NK-92 treated with Interleukin-12 subunit alpha and Interleukin-12 subunit beta, amount 100 ng/mL, for 24 hours (cell line): ENCODE measurements at places on chromosomes 2 and 18.
A peak's percentile ranks its signal among the peaks of the same experiment; 100 is the strongest.

DNA sequence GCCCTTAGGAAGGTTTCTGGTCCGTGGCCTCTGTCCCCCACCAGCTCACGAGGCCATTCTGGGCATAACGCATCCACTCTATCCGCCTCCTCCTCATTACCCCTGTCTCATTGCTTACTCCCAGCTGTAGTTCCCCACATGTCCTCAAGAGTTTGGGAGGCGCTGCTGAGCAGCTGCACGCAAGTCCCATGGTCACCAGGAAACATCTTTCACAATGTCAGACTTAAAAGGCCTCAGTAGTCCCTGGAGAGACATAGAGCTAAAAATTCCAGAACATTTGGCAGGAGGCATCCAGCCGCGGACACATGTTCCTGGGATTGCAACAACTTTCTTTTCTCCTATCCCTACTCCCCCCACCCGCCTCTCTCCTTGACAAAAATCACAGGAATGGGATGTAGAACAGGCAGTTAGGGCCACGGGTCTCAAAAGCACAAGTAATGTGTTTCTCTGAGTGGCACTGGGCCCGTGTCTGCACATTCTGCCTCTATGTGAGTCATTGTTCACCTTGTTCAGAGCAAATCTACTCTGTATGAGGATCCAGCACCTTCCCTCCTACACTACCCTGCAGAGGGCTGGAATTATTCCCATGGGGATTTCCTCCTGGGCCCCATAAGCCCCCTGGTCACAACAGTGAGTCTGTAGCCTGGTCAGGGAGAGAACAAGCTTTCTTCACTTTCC lies 8.1 kb downstream of the LBH start:
- no peak for DNase-seq

DNA sequence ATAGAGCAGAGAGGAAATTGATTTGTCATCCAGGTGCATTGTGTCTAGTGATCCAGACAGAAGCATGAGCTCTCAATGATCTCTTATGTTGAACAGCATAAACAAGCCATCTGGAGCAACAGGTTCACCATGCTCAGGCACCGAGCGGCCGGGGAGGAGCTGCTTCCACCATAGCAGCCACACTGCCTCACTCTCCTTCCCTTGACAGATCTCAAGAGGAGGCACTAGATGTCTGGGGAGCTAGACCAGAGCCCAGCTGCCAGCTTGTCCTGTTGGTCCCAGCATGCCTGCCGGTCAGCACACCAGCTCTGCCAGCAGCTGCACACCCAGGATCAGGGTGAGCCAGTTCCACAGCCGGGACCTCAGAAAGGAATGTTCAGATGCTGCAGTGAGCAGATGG lies 17.5 kb upstream of the LONRF2 start:
- DNase-seq, result no peak

DNA sequence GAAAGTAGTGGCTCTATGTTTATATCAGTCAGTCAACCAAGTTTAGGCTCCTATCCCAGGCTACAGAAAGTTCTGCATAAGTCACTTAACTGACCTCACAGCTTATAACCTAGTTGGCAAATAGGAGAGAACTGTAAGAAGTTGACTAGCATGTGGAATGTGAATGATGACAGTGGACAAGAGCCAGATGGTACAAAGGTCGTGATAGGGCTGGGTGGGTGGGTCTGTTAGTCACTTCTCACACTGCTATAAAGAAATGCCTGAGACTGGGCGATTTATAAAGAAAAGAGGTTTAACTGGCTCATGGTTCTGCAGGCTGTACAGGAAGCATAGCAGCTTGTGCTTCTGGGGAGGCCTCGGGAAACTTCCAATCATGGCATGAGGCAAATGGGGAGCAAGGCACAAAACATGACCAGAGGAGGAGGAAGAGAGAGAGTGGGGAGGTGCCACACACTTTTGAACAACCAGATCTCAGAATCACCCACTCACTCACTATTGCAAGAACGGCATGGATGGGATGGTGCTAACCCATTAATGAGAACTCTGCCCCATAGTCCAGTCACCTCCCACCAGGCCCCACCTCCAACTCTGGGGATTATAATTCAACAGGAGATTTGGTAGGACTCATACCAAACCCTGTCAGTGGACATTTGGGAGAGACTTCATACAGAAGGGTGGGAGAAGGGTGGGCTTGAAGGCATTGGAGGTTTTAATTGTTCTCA lies 68.8 kb downstream of the LTBP1 start:
- DNase-seq, result no peak

DNA sequence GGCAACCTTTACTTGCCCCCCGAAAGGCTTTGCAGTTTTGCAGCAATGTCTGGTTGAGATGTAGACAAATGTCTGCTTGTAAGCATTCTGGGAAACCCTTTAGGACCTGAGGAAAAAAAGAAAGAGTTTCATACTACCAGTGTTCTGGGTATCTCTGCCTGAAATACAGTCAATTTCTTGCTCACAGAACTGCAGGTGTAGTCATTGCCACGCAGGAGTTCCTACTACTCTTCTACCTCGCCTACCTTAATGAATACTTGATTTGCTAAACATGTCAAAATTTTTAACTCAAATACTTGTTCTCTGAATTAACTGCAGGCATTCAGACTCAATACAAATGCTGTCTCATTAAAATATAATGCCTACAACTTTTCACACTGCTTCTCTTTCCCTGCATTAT lies 56.4 kb downstream of the GCA start:
- DNase-seq, result no peak

GRCh38 chr18:10169814-10170213 lies 256.0 kb downstream of the VAPA start:
- no peak for DNase-seq

DNA sequence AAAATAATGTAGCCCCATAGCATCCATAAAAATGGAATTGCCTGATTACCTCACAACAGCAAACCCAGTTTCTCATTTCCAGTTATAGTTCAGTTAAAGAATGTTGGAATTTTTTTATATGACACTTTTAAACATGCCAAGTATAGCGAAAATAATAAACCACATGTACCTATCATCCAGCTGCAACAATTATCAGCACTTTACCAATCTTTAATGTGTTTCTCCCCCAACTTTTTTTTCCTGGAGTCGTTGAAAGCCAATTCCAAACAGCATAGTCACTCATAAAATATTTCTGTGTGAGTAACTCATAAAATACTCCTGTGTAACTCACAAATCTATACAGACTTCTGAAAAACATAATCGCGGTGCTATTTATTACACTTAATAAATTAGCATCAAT lies 38.1 kb downstream of the SMAD4 start:
- no peak for DNase-seq

- no peak for DNase-seq
Measured at GRCh38 chr18:75839041-75839440, 411.5 kb upstream of the SMIM21 start.

DNA sequence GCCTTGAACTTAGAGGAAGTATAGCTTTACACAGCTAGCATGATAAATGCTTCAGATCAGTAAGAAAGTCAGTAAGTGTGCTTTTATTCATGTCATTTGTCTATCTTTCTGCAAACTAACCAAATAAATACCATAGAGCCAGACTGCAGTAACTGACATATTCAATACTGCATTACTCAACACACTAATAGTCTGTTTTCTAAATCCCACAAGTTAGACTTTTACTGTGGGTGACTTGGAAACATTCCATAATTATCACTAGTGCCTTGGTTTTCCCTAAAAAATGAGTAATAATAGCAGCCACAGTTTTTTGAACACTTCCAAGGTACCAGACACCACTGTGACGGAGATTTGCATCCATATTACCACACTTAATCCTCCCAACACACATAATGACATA lies 33.0 kb downstream of the ACVR1 start:
- no peak for DNase-seq

- DNase-seq, result no peak
Measured at GRCh38 chr18:41630232-41630886, 324.7 kb upstream of the PIK3C3 start.

DNA sequence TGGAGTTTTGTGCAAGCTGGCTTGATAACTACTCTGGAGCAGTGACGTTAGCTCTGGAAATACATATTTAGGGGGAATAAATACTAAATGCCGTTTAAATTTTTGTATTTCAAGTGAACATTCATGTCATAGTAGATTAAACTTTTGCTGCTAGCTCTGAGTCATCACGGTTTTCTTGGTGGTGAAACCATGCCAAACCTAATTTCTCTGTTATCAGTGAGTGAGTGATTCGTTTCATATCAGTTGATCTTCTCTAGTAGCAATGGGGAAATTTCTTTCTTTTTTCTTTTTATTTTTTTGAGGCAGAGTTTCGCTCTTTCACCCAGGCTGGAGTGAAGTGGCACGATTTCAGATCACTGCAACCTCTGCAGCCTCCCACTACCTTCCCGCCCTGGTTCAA lies 211.1 kb downstream of the PTPRM start:
- DNase-seq, result no peak

- DNase-seq, result no peak
Measured at GRCh38 chr18:11948852-11949523, 32.3 kb upstream of the IMPA2 start.

- DNase-seq, result no peak
Measured at GRCh38 chr18:70228536-70228935, 23.0 kb upstream of the RTTN start.

DNA sequence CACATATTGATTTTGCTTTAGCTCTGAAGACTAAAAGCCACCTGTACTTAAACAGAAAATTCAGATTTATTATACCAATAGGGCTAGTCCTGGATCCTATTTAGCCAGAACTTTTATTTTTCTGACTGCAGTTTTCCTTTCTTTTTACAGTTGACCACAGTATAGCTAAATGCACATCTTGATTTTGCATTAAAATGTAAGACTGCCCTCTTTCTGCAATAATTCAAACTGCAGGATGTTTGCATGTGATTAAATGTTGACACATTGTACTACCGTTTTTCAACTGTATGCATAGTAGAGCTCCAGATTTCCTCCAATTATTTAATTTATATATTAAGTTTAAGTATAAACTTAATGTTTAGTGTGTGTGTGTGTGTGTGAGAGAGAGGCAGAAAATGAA lies 1262.9 kb downstream of the SUCLG1 start:
- DNase-seq, result no peak

DNA sequence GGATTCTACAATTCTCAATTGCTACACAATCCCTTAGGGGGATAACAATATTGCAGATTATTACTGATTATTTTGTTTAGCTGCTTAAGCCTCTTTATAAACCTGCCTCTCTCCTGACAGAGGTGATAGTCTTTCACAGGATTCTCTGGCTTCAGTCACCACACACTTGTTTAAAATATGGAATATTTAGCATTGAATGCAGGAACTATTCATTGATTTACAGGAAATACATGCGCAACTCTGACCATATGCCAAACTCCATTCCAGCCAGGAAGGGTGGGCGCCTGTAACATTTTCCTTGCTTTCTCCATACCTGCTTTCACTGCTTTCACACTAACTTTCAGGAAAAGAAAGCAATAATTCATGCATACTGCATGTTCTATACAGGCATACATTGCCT lies 44.8 kb upstream of the ARHGAP15 start:
- DNase-seq, result no peak

DNA sequence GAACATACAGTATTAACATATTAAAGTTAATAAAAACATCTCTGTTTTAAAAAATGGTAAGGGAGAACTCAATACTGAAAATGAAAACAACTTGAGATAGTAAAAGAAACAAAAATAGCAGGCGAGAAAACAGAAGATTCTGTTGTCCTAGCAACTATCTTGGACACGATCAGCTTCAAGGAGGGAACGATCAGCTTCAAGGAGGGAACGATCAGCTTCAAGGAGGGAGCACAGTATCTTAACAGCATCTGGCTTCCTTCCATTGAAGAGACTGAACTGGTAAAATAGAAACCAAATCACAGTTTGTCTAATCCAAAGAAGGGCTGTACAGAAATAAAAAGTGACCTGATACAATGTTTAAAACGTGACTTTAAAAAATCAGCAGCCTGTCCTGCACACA lies 51.8 kb downstream of the NDUFA10 start:
- DNase-seq, result no peak

DNA sequence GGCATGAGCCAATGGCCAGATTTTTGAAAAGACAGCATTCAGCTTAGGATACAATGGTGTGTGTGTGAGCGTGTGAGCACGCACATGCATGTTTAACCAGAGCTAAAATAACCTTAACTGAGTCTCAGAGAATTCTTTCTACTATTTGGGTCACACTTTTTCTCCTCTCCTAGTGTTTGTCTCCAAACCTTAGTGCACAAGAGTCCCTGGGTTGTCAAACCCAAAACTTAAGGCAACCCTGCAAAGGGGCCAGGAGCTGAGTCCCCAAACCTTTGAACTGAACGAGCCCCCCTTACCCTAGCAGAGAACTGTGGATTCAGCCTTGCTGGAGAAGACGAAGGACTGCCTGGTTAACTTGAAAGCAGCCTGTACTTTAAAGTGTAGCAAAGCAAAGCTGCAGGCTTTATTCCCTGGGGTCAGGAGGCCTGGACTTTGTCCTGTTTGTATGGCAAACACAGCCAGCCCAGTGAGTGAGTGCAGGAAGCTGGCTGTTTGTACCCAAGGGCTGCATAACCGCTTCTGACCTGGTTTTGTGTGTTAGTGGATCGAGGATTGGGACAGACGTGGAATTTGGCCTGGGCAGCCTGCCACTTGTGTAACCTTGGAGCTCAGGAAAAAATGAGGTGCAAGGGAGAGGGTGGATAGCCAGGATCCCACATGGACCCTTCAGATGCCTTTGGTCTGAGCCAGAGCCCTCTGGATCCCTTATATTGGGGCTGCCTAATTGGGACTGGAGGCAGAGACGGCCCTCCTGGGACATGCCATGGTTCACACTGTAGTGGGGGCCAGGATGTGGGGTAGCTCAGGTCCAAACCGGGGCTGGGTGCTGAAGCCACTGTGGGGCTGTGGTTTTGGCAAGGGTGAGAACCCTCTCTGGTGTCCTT lies 6.4 kb upstream of the PSMD1 start:
- peak; percentile 83 for DNase-seq

- no peak for DNase-seq
Measured at GRCh38 chr2:28623582-28624405, 127.8 kb upstream of the PPP1CB start.

DNA sequence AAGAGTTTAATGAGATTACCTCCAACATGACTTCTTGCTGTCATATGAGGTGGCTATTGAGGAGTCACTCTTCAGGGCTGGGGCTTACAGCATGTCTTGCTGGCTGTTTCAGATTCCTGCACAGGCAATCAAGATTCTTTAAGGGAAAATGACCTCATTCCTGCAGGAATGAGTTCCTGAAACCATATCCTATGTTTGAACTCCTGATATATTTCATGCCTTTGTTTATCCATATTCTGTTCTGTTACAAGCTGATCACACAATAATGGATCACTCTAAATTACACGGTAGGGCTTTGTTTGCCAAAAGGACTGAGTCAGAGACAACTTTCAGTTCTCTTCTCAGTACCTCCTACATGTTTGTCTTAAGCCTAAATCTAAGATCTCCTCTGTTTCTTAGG lies 879.8 kb upstream of the PIK3C3 start:
- DNase-seq, result no peak

GRCh38 chr2:11499081-11499743 lies 33.3 kb upstream of the E2F6 start:
- DNase-seq, result no peak

DNA sequence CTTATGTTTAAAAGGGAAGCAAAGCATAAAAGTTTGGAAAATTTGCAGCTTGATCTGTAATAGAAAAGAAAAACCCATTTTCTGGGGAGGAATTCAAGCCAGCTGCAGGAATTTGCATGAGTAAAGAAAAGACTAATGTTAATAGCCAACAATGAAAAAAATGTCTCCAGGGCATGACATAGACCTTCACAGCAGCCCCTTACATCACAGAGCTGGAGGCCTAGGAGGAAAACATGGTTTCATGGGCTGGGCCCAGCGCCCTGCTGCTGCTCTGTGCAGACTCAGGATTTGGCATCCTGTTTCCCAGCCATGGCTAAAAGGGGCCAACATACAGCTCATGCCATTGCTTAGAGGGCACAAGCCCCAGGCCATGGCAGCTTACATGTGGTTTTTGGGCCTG lies 411.6 kb upstream of the MC4R start:
- no peak for DNase-seq

GRCh38 chr2:52079602-52080001 lies 1047.7 kb upstream of the NRXN1 start:
- no peak for DNase-seq
